Right atrium auricular region (tissue), 2 donors: ENCODE measurements at places on chromosomes 12 and 14.

DNA sequence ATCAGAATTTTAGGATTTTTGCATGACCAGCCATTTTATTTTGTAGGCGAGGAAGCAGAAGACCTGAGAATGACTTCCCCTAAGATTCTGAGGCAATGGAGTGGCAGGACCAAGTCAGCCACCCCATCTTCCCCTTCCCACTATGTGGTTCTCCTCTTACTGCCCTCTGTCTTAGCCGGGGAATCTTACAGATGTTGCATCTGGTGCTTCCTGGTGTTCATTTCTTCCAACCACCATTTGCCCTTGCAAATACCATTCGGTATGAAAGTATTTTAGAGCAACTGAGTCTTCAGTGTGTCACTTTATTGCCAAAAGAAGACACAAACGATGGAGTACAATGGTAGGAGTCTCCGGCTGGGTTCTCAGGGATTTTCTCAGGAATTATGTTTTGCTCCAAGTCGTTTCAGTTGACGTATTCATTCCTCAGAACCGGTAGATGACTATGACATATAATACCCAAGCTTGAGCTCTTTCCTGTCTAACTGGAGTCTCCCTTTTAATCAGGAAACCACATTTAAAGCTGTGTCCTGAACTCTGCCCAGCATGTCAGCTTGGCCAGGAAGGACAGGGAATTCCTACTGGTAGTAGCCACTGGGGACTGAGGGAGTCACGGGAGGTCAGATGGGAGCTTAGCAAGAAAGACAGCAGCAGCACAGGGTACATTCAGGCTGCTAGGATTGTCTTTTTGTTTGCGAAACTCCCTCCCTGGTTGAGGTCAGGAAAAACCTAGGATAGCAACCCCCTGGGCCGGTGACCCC, 87.0 kb downstream of the SAMD4A start:
- DNase-seq, result peak; percentile 77

- DNase-seq, result no peak
Observed at GRCh38 chr14:20347747-20348146, 4.3 kb downstream of the PARP2 start.

- no peak for DNase-seq
Observed at GRCh38 chr14:106396999-106397398, 870.6 kb downstream of the TMEM121 start.

DNA sequence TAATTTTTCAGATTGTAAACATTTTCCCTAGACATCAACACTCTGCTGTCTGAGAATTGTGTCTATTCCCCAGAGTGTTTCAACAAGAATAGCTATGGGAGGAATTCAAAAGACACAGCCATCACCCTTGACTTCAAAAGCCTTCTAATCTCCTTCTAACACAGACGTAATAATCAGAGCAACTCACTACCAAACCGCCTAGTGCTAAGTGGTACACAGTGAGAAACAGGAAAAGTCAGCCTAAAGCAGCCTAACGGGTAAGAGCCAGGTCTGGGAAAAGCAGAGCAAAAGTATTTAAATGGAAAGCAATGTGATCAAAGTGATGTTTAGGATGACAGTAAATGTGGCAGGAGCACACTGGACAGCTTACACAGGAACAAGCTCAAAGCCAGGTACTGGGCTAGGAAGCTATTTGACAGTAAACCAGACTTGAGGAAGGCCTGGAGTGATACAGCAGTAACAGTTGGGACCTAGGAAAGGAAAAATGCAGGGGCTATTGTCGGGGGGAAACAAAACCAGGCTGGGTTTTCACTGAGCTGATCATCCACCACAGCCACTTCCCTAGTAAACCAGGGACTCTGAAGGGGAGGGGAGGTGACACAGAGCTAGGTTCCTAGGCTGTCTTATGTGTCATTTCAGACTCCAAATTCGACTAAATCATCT, 29.4 kb downstream of the CORO1C start:
- no peak for DNase-seq

GRCh38 chr12:106246891-106247673, 738 bp downstream of the CKAP4 start:
- no peak for DNase-seq

DNA sequence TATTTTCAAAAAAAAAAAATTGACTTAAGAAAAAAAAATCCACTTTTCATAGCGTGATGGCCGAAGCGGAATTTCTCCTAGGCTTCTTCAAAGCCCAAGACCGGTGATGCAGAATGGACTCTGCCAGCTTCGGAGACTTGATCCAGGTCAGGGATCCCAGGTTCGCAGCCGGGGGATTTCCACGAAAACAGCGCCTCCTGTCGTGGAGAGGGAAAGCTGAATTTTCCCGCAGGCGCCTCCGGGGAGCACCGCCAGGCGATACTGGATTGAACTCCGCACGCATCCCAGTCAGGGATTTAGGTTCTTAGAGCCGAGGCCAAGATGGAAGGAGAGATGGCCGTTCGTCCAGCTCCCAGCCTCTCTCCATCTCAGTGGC, 2.1 kb downstream of the TTC6 start:
- DNase-seq, result no peak

DNA sequence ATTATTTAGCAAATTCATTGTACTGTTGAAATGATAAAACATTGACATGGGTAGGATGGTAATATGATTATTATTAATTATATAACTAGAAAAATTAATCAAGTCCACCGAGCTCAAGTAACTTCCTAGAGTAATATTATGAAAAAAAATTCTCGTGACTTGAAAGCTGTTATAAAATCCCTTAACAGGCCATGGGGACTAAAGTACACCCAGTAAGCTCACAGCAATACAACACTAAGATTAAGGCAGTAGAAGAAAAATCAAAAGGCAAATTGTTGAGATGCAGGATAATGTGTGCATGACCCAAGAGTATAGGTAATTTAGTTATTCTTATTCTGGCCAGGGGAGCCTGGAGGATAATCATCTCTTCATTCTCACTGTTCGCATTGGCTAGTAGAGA, 162.6 kb upstream of the LRIG3 start:
- no peak for DNase-seq

- DNase-seq, result no peak
Observed at GRCh38 chr12:116213014-116213413, 64.5 kb downstream of the MED13L start.

DNA sequence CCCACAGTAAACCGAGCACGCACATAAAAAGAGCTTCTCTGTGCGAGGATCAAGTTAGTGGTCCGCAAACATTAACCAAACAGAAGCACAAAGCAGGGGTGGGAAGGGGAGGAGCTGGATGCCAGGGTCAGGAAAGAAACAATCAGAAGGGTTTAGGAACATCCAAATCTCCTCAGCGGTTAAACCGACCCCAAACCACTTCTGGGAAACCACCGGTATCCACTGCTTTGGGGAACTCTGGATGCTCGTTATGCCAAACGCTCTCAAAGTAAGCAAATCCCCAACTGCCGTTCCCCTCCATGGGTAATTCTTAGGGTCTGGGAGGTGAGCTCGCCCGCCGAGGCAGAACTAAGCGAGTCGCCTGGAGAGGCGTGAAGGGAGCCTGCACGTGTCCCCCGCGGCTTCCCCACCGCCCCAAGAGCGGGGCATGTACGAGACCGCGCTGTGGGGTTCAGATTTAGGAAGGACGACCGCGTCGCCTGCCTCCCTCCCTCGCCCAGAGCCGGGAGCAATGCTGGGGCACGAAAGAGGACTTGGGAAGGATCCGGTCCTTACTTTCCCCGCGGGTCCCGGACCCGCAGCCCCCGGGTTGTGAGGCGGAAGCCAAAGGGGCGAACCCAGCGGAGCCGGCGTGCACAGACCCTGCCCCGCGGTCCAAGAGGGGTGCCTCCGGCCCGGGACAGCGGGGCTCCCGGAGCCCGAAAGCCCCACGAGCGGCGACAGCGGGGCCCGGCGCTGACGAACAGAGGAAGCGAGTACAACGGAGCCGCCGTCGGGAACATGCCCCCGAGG, 711 bp downstream of the SBNO1 start:
- no peak for DNase-seq

DNA sequence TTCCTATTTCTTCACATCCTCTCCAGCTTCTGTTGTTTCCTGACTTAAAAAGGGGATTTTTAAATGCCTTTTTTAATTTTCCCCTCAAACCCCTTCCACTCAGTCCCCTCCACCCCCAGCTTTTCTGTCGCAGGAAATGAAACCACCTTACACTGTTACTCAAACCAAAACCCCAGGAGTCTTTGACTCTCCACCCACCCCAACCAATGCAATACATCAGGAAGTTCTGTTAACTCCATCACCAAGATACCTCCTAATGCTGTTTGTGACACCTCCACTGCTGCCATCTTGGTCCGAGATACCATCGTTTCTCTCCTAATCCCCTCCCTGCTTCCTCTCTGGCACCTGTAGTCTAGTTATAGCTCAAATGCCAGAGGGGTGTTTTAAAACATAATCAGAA, 25.4 kb upstream of the CPM start:
- no peak for DNase-seq

DNA sequence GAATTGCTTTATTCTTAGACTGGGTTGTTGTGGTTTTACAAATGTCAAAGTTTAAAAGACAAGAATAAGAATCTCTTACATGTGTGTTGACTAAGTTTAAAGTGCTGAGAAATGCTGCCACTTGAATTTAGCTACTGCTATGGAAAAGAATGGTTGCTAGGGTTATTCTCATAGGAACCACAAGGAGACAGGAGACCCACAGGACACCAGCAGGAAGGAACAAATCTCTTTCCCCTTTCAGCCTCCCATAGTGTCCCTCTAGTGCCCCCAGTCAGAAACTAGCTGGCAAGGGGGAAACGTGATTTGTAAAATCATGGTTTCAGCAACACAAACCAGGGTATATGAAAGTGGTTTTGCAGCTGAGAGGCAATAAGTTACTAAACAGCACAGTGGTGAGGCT, 102.7 kb downstream of the ST8SIA1 start:
- no peak for DNase-seq

- no peak for DNase-seq
Observed at GRCh38 chr14:65134651-65135579, 32.6 kb upstream of the MAX start.

DNA sequence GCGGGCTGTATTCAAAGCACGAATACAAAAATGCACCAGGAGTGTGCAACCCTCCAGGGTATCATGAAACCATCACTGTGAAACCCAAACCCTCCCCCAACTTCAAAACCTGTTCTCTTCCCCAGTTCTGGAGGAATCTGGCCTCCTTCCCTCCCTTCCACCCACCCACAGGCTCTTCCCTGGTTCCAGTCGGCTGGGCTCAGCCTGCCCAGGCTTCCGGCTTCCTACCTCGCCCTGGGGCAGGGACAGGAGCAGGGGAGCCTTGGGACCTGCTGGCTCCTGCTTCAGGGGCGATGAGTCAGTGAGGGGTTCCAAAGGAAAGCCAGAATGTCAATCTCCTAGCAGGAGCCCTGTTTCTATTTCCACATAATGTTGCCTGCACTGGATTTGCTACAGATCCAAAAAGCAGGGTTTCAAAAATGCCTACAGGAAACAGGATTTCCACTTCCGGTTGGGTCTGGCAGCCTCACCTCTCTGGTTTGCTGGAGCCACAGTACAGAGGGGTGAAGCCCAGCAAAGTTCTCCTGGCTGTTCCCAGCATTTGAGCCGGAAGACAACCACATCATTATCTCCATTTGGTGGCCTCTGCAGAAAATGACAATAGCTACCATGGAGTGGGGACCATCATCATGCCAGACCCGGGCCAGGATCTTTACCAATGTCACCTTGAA, 278.3 kb downstream of the DPF3 start:
- DNase-seq, result no peak

- no peak for DNase-seq
Observed at GRCh38 chr14:52783206-52783605, 8.2 kb downstream of the GNPNAT1 start.

DNA sequence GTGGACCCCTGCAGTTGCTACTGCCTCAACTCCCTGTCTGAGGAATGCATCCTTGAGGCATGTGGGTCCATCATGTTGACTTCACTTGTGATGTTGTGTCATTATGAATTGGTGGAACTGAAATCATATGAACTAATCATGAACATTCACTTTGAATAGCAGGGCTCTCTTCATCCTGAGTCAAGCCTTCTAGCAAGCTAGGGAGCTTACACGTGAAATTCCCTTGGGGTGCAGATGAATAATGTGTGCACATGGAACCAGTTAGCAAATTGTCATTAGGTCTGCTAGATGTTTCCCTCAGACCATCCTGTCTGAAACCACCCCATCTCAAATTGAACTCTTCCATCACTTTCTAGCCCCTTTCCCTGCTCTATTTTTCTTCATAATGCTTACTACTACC, 3.6 kb downstream of the COQ6 start:
- DNase-seq, result no peak

GRCh38 chr12:118611770-118612169, 235.4 kb downstream of the SUDS3 start:
- no peak for DNase-seq

GRCh38 chr12:70638639-70639360, 1.6 kb upstream of the PTPRB start:
- DNase-seq, result no peak

GRCh38 chr12:113464852-113465719, 6.6 kb downstream of the LHX5 start:
- no peak for DNase-seq

DNA sequence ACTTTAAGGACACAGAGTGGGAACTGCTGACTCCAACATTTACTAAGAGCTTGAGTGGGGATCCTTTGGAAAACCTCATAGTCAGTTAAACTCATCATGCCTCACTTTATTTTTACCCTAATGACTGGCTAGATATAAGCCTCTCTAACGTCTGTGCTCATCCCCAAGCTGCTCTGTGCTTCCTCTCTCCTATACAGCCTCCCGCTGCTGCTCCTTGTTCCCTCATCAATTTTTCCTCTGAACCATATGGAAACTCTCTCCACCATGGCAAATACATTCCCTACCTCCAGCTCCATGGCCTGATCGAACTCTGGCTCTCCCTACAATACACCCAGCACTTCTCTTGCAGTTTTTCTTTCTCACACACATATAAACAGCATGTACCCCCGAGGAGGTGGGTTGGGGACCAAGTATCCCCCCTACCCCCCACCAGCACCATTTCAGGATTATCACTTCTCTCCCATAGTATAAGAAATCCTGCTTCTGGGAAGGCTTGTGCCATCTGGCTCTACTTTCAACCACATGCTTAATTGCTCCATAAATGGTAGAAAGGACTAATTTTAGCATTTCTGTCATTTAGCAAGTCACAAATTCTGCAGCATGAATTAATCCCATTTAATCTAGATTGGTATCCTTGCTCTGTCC, 39.2 kb upstream of the DYRK2 start:
- no peak for DNase-seq

DNA sequence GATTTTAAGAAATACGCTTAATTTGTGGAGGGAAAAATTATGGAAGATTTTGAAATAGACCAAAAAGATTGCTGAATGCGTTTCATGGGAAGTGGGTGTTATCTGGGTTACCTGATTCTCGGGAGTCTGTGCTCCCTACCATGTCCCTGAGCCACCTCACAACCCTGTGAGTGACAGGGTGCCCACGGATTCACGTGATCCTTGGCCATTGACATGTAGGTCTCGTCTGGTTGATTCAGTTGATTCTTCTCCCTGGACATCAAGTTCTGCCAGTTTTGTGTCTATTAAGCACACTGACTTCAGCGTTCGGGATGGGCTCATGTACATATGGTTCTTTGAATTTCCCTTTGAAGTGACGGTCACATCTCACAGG, 101.4 kb downstream of the ADGRD1 start:
- DNase-seq, result no peak

- DNase-seq, result peak; percentile 66
Observed at GRCh38 chr14:69580009-69580577, 5.4 kb upstream of the CCDC177 start.
